MV-4-11 (cell line): ENCODE measurements at places on chromosomes 4 and X.
A peak's percentile ranks its signal among the peaks of the same experiment; 100 is the strongest.

- DNase-seq: no peak
Measured at GRCh38 chr4:146643812-146644401, 5.2 kb downstream of the POU4F2 start.

GRCh38 chrX:40474205-40474626, 106.6 kb upstream of the ATP6AP2 start:
- no peak for DNase-seq

GRCh38 chr4:5858020-5858769, 34.7 kb downstream of the CRMP1 start:
- no peak for DNase-seq

GRCh38 chrX:66017659-66018170, 22.2 kb downstream of the VSIG4 start:
- no peak for DNase-seq

- DNase-seq: peak; percentile 16
Measured at GRCh38 chr4:167622481-167623240, 388.4 kb upstream of the SPOCK3 start.

DNA sequence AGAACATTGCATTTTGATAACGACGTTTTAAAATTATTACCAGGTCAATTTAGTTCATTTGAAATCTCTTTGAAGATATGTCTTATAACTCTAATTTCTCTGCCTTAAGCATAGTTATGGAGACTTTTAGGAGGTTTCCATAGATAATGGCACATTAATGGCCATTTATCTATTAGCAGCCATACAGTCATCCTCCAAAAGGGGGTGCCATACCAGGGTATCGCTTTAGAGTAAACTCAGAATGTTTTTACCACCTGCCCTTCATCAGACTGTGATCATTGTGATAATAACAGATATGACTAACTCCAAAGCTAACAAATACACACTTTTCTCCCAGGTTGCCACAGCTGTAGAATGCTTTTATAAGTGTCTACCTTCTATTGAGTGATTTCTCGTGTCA, 461.5 kb downstream of the FSTL5 start:
- DNase-seq: no peak
